Activated naive CD4-positive, alpha-beta T cell treated with Interleukin-2 at 50 U/mL for 16 hours (primary cell): ENCODE measurements at places on chromosomes 2 and 18.

GRCh38 chr2:223976635-223977226 is 19.5 kb downstream of the MRPL44 start:
- DNase-seq: no peak

DNA sequence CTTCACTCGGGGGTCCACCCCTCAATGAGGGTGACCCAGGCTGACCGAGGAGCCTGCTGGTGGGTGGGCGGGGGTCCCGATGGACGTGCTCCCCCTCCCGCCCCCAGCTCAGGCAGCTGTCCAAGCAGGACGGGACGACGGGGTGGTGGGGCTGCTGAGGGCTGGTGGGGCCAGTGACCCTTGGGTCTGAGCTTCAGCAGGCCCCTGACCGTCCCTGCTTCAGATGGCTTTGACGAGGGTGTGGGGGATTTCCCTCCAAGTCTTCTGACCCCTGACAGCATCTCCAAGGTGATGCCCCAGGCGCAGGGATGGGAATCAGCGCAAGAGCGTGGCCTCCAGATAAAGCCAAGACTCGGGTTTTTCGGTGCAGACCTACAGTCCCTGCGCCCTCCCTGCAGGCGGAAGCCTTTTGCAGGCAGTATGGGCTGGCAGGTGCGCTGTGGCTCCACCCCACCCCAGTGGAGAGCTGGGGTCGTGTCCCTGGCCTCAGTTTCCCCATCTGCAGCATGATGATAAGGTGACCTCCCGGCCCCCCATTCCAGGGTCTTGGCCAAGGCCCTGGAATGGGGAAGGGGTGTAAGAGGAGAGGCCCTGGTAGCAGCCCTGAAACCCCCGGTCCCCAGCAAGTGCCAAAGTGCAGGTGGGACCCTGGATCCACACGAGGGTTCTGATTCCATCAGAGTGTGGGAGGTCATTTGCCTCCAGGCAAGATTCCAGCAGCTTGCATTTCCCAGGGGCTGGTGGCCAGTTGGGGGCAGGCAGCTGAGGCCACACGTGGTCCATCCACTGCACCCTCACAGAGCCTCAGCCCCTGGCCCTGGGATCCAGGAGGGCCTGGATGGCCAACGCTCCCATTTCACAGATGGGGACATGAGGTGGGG is 8.7 kb downstream of the CROCC2 start:
- DNase-seq: no peak

DNA sequence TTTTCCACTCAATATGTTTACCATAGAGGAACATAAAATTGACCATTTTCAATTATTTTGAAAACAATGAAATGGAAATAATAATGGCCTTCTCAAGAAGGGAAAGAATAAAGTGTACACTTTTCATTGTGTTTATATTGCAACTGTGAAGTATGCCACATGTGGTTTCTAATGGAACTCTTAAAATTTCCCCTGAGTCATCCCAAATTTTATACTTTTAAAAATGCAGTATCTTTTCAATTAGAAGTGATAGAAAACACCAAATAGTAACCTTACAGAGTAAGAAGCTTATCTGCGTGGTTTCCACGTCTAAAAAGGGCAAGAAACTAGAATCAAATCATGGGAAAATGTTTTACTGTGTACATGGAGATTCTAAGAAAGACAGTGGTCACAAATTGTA is 70.0 kb downstream of the SCG2 start:
- no peak for DNase-seq

DNA sequence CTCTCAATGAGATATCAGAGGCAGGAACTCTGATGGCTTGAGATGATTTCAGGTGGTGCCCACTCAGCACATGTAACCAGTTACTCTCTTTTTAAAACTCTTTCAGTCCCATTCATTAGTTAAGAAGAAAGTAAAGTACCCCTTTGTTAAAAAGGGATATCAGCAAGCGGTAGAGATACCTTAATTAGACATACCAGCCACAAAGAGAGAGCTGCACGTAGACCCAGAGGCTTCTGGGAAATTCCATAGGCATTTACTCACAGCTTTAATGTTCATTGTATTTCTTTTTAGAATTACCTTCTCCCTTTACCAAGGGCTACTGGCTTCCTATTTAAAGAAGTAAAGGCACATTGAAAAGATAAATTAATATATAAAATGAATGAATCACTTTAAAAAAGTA is 63.3 kb downstream of the LYPD6B start:
- DNase-seq: no peak

GRCh38 chr18:35777039-35777438 is 195.4 kb upstream of the RMP24 start:
- DNase-seq: no peak

GRCh38 chr2:109253217-109253616 is 124.2 kb downstream of the SH3RF3 start:
- DNase-seq: no peak

DNA sequence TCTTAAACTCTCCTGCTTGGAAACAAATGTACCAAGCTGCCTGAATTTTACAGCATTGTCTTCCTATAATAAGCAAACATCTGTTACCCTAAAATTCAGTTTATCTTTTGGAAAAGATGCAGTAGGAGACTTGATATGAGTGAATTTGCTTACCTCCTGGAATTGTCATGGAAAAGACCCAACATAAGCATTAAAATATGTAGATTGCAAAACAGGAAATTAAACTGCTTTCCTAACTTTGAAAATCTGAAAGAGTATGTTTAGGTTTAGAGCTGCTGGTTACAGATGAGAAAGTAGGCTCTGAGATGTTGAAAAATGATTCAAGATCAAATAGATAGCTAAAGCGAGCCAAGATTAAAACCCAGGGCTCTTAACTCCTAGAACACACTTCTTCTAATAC is 316.5 kb downstream of the SOX11 start:
- no peak for DNase-seq

DNA sequence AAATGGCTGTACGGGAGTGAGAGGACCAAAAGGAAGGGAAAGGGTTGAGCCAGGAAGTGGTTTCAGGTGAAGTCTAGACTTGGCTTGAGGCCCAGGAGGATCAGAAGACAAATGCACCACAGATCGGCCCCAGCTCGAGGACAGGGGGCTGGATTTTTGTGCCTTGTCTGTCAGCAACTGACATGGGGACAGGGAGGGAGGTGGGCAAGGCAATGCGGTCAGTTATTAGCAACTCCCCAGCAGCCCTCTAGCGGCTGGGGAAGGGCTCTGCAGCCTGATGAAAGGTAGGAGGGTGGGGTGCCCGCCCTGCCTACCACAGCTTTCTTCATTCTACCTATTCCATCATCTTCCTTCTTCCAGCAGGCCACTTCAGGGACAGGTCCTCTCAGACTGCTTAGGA is 50.0 kb downstream of the CPO start:
- DNase-seq: peak; percentile 3

DNA sequence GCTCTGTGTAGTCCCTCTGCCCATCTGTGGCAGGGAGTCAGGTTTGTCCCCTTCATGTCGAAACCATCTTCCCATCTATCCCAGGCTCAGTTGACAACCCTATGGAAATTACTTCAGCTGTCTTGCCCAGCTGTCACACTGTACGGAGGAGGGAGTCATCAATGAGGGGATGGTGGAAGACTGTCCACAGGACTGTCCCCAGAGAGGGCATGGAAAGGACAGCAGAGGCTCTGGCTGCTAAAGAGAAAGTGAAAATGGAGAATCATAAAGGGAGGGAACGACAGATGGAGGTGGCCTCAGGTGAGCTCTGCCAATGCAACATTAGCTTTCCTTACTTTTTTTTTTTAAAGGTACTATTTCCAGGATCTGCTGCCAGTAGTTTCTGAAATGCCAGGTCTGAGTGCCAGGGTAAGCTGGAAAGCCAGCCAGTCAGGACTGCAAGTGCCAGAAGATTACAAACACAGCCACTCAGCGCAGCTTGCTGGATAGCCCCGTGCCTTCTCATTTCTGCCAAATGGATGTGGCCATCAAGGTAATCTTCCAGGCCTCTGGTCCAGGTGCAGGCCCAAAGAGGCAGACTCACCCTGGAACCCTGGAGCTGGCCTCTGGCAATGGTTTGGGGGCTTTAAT is 192.8 kb downstream of the AGPS start:
- no peak for DNase-seq

DNA sequence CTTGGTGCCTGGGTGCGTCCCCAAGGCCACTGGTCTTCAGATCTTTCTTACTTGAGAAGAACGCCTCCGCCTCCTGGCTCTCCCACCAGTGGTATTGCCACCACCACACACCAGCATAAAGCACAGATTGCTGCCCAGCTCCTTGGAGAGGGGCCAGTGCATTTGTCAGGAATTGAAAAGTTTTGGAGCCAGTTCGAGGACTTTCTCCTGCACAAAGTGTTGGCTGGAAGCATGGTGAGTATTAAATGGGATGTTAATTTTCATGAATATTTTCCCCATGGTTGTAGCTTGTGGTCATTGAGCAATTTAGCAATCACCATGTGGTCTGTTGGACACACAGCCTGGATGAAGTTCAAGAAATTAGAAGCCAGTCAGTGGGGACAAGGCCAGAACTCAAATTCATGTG is 684.6 kb upstream of the FANCL start:
- DNase-seq: no peak
